ENCODE measurements at places on chromosomes 7 and 10.

DNA sequence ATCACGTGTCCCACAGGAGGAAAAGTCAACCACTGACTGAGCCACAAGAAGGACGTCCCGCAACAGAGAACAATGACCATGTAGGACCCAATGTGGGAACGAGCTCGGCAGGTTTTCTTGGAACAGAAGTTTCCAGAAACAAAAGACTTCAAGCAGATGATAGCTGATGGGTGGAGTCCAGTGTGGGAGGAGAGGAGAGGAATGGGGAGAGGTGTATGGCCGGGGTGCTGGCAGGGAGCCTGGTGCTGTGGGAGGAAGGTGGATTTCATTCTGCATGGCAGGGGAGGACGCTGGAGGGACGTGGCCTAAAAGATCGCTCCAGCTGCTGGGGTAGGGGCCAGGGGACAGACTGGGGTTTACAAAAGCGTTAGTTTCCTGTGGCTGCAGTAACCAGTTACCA is 48.5 kb upstream of the LMTK2 start:
- DNase-seq, result no peak

DNA sequence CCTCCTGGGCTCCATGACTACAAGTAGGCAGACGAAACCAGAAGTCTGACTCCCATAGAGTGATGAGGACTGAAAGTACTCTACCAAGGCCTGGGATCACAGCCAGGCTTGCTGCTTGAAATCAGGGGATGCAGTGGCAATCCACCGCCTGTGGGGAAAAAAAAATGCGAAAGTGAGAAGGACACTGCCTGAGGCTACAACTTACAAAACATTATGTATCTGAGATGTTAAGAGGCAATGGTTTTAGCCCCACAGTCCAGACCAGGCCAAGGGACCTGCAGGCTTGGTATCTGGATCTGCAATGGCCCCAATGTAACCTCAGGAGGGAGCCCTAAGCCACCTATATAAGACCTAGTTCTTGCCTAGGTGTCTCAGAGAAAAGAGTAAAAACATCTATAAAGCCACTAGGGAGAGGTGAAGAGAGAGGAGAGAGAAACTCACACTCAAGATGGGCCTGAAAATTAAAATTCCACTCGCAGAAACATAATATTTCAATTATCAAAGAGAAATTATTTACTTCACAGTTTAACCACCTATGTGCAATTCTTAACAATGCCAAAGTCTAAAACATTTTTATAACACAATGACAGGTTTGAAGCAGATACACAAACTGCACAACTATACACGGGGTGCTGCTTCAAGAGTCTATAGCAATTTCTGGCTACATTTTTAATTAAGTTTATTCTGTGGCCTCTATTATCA is 13.9 kb downstream of the DNAJC1 start:
- no peak for DNase-seq

- no peak for DNase-seq
These were observed 4.8 kb upstream of the LSM8 start for GRCh38 chr7:118179191-118179590.

DNA sequence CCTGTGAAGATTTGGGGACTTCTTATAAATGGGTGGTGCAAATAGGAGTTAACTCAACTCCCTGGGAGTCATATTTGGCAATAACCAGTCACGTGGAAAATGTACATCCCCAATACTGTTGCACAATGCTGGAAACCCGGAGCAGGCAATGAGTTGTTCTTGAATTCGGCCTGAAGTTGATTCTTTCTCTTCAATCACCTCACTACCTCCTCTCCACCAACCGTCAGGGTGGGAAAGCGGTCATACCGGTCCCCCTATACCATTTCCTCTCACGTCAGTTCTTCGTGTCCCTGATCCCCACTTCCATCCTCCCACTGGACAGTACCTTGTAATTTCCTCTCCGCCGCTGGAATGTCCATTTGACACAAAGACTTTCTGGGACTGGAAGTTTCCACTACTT is 2.8 kb downstream of the GIMAP5 start:
- no peak for DNase-seq

GRCh38 chr7:106777674-106778299 is 87.3 kb upstream of the PIK3CG start:
- DNase-seq, result no peak

- no peak for DNase-seq
These were observed 65.4 kb downstream of the PRPF18 start for GRCh38 chr10:13651969-13652720.

DNA sequence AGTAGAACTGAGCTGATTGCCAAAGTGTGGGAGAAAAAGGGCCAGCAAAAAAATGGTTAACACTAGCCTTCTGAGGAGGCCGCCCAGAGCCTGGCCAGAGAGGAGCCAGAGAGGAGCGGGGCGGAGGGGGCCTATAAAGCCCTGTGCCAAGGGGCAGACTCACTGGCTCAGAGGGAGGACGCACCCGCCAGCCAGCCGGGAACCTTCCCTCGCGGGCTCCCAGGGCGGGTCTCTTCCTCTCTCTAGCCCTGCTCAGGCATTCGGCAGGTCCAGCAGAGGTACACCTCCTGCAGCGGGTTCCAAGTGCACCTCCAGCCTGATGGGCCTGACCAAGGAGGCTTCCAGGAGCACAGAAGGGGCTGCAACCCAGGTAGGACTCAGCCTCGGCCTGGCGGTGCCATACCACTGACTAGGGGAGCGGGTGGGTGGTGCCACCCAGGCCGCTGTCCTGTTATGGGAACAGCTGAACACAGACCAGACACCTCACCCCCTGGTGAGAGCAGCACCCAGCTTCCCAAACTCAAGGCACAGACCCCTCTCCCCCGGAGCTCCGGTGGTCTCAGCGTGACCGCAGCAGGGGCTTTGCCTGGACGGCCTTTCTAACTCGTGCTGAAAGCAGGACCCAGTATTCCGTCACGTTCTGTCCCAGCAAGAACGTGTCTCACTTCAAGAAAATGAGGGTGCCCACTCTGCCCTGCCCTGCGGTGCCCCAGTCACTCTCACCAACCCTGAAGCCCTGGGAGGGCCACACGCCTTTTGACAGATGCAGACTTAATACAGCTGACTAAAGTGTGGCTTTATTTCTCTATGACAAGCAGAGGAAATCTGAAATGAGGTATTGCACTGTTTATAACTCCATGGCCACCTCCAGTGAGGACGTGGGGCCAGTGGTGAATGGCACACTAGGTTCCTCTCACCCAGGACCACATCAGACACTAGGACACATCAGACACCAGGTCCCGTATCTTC is at the start of gene GPER1:
Gene GPER1, plus strand, starts transcription at position 162 of the 969 bp plus-strand sequence. CDS start 3,616 bp downstream, outside the sequence.
- DNase-seq, result no peak

DNA sequence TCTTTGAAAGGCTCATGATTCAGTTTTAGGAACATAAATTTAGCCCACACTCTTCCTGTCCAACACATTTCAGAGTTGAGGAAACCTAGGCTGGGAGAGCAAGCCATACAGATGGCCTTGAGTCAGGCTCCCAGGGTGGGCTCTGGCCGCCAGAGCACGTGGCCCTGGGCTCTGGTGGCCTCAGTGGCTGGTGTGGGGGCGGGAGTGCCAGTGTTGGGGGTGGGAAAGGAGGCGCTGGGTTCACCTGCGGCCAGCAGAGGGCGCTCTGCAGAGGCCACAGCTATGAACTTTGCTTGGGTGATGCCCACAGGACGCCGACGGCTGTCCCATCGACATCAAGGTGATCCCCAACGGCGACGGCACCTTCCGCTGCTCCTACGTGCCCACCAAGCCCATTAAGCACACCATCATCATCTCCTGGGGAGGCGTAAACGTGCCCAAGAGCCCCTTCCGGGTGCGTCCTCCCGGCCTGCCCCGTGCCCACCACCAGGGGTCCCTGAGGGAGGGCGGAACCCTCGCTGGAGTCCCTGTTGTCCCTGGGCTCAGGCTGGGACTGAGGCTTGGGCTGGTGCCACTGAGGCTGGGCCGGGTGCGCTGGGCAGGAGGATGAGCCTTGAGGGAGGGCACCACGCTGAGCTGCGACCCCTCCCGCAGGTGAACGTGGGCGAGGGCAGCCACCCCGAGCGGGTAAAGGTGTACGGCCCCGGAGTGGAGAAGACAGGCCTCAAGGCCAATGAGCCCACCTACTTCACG is 11.9 kb downstream of the FLNC start:
- DNase-seq, result no peak

DNA sequence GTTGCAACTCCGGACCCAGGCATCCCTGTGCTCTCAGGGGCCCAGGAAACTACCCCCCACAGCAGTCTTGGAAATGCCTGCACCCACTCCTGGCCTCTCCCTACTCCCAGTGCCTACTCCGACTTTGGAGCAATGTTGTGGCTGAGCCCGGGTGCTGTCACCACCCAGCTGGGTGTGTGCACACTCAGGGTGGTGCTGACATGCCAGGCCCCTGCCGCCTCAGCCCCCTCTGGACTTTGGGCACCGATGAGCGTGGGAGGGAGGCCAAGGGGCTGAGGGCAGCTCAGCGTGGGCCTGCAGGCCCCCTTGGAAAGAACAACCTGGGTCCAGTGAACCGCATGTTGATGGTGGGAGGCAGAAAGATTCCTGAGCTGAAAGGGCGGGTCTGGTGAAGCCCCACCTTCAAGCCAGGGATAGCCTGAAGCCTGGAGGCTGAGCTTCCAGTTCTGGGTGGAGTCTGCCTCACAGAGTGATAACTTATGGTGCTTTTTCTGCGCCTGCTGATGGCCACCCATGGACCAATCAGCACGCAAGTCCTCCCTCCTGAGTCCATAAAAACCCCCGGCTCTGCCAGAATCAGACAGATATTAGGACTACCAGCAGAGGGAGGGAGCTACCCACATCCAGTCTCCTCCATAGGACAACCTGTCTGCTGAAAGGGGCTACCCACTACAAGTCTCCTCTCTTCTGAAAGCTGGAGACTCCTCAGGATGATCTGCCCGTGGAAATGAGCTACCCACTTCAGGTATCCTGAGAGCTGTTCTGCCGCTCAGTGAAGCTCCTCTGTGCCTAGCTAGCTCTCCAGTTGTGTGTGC is 380.4 kb upstream of the SORCS1 start:
- no peak for DNase-seq

DNA sequence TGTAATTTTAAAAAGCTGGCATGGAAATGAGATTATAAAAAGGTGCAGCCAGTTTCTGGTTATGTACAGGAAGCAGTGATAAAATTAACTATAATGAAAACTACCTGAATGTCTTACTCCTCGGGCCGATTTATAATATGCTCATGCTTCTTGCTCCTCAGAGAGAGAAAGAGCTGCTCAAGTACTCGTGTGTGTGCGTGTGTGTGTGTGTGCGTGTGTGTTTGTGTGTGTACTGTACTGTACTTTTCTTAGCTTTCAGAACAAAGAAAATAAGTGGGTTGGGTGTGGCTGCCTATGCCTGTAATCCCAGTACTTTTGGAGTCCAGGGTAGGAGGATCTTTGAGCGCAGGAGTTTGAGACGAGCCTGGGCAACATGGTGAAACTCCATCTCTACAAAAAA is 96.6 kb upstream of the NMT2 start:
- DNase-seq, result no peak

DNA sequence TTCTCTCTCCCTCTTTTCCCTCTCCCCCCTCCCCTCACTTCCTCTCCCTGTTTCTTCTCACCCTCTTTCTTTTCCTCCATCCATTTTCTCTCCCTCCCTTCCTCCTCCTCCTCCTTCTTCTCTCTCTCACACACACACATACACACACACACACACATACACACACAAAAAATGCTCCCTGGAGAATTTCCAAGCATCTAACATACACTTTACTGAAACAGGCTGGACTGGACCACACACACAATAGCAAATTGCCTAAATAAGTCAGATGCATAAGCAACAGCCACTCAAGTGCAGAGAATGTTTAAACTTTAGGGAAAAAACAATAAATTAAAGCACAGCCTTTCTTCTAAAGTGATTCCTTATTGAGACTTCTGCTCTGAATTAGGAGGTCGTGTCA is 267.7 kb downstream of the FGFR2 start:
- no peak for DNase-seq

- DNase-seq, result no peak
These were observed 8.8 kb downstream of the TMEM120A start for GRCh38 chr7:75985518-75986146.

GRCh38 chr7:78062214-78062613 is 263.6 kb downstream of the PHTF2 start:
- no peak for DNase-seq
